ENCODE measurements at places on chromosomes 11 and 22.
A peak's percentile ranks its signal among the peaks of the same experiment; 100 is the strongest.

- DNase-seq: no peak
Observed at GRCh38 chr11:118439646-118440045, 3.4 kb downstream of the KMT2A start.

DNA sequence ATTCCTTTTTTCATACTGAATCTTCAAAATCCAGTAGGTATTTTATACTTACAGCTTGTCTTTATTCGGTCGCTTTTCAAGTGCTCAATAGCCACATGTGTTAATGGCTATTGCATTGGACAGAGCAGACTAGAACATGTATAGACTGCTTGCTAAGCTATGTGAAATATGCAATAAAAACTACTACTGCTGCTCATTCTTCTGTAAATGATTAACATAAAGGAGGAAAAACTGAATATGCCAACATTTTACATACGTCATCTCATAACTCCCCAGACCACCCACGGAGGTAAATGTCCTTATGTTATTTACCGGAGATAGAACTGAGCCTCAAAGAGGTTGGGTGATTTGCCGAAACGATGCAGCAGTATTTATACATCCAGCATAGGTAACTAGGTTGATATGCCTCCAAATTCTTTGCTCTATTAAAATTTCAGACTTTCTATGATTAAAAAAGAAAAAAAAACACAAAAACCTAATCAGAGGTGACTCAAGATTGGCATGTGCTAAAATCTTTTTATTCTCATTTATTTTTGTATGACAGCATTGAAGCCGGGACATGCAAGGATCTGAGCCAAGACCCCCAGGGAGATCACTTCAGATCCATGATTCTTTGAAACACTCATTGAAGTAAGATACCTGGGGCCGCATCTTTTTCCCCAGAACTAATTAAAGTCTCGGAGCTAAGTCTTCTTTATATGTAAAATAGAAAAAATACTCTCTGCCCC, 78.5 kb upstream of the OR5AK2 start:
- DNase-seq: no peak

DNA sequence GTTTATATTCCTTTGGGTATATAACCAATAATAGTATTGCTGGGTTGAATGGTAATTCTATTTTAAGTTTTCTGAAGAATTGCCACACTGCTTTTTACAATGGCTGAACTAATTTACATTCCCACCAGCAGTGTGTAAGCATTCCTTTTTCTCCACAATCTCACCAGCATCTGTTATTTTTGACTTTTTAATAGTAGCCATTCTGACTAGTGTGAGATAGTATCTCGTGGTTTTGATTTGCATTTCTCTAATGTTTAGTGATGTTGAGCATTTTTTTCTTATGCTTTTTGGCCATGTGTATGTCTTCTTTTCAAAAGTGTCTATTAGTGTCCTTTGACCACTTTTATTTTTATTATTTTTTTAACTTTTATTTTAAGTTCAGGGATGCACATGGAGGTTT, 275.3 kb downstream of the METTL15 start:
- no peak for DNase-seq

GRCh38 chr11:44351898-44352498, 42.1 kb upstream of the ALX4 start:
- DNase-seq: no peak

GRCh38 chr11:2976294-2977063, 15.7 kb downstream of the NAP1L4 start:
- DNase-seq: no peak

DNA sequence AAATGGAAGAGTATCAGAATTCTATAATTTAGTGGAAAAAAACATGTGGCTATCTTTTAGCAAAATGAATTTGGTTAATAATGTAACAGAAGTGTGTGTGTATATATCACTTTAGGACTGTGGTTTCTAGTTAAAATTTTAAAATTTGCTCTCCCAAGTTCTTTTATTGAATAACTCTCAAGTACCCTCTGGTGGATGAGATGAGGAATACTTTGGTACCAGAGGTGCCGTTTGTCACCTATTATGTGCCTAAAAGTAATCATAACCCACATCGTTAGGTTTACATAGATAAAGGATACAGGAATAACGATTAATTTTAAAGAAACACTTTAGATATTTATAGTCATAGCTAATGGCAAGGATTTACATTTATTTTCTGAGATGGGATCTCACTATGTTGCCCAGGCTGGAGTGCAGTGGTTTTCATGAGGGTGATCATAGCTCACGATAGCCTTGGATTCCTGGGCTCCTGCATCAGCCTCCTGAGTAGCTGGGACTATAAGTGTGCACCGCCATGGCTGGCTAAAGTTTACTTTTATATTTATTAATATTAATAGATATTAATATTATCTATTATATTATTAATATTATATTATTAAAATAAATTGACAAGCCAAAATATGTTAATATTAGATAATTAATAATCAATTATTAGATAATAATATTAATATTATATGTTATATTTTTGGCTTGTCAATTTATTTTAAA, 66.7 kb upstream of the CAPRIN1 start:
- no peak for DNase-seq

GRCh38 chr11:95344932-95345642, 114.1 kb upstream of the SESN3 start:
- DNase-seq: no peak

DNA sequence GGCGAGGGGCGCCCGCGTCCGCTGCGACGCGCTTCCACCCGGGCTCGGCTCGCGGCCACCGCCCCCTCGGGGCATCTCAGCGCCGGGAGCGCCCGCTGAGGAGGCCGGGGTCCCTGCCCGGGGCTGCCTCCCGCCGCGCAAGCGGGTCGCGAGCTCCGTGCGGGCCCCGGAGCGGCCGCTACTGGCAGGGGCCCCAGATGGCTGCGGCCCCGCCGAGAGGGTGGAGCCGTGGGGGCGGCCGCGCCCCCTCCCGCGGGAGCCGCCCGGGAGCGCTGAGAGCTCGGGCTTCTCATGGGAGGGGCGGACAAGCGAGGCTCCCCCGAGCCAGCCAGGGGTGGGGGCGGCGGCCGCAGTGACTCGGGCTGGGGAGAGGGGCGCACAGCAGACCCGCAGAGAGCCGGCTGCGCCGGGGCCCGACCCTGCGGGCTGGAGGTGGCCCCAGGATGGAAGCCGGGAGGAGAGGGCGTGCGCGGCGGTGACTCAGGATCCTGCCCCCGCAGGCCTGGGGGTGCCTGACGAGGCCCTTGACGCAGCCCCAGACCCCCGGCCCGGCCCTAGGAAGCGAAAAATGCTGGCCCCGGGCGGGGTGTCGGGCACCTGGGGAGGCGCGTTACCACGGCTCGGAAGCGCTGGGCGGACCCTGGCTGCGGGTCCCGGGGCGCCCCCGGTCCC, 603 bp upstream of the ZFTA start:
- DNase-seq: peak; percentile 47

DNA sequence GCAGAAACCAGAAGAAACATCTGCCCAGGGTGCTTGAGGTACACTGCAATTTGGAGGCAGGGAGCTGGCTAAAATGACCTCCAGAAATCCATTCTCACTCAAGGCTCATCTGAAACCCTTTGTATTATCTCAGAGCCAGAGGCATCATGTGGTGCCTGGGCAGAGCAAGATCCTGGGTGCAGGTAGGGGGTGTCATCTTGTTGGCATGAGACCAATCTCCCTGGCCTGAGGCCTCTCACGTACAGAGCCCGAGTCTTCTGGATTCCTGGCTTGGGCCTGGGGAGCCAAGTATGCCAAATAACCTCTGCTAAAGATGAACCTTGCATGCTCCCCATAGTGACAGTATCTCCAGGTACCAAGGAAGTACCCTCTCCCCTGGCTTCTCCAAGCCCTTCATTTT, 2.4 kb downstream of the LMO1 start:
- DNase-seq: no peak

- no peak for DNase-seq
Observed at GRCh38 chr11:64763526-64764039, 3.8 kb upstream of the PYGM start.

DNA sequence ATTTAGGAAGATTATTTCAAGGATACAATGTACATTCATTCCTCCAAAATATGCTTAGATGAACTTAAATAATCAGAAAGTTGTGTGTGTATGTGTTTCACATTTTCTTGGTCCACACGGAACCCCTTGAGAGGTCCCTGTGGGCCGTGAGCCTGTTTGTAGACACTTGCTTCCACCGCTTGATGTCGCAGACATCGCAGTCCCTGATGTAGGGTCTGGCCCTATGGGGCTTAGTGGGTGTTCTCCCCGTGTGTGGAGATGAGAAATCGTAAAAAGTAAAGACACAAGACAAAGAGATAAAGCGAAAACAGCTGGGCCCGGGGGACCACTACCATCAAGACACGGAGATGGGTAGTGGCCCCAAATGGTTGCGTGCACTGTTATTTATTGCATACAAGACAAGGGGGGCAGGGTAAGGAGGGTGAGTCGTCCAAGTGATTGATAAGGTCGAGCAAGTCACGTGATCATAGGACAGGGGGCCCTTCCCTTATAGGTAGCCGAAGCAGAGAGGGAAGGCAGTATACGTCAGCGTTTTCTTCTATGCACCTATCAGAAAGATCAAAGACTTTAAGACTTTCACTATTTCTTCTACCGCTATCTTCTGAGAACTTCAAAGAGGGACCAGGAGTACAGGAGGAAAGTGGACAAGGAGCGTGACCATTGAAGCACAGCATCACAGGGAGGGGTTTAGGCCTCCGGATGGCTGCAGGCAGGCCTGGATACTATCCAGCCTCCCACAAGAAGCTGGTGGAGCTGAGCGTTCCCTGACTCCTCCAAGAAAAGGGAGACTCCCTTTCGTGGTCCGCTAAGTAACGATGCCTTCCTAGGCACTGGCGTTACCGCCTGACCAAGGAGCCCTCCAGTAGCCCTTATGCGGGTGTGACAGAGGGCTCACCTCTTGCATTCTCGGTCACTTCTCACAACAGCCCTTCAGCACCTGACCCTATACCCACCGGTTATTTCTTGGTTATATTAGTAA, 1.2 kb upstream of the APOBEC3C start:
- no peak for DNase-seq

GRCh38 chr11:37503411-37504059, 905.5 kb upstream of the RAG2 start:
- no peak for DNase-seq

DNA sequence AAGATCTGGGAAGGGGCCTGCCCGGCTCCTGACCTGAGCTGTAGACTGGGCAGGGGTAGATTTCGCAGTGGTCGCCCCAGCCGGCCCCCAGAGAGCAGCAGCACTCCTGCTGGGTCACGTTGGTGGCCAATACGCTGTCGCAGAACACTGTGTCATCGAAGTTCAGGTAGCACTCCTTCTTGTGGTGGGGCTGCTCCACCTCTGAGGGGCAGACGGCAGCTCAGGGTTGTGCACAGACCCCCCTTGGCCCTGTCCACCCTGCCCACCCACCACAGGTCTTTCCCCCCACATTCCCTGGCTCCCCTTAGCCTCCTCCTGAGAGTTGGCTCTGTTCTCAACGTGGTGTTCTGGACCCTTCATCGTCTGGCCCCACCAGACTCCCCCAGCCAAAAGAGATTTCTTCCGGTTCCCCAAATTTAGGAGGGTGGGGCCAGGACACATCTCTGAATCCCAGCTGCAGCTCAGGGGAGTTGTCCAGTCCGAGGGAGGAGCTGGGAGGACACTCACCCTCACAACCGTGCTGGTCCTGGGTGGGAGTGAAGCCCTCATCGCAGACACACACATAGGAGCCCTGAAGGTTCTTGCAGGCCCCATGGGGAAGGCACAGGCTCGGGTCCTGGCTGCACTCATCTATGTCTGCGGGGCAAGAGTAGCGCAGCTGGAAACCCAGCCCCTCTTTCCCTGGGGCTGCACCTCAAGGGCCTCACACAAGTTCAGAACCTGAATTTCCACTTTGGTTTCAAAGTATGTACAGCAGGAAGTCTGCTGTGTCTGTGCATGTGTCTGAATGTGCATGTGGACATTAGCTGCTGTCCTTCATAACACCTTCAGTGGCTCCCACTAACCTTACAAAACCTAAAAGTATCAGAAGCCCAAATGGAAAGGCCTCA, 16.5 kb downstream of the SCYL1 start:
- no peak for DNase-seq

- DNase-seq: no peak
Observed at GRCh38 chr11:108584973-108585372, 8.6 kb downstream of the EXPH5 start.

DNA sequence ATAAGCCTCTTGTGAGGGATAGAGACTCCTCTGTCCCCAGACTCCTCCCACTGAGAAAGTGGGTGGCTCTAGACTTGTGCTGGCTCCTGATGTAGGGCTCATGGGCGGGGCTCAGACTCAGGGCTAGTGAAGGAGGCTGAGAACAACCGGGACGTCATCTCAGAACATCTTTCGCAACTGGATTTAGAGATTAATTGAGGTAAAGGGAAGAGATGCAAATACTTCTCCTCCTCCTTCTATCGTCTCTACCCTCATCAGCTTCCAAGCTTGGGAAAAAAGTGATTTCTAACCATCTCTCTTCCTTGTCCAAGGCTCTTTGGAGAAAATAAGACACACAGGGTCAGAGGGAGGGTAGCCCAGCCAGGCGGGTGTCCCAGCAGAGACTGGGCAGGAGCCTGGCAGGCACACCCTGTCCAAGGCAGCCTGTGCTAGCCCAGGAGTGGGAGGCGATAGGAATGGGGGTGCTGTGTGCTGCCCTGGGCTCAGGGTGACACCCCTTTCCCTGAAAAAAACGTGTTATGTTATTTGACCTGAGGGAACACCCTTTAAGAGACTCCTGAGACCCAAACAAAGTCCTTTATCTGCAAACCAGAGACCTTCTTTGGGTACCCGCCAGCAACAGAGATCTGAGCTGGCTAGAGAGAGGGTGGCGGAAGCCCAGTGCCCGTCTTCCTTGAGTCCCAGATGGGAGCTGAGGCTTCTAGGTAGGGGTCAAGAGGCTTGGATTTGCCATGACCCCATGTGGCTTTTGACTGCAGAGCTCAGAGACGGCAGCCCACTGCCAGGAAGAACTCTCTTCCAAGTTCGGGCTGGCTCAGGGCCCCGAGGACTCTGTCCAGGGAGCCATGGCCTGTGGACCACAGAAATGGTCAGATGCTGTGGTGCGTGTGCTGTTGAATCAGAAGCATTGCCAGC, 160.9 kb downstream of the ADAMTS15 start:
- DNase-seq: no peak

GRCh38 chr11:1205121-1205986, 17.5 kb upstream of the MUC5B start:
- DNase-seq: no peak

DNA sequence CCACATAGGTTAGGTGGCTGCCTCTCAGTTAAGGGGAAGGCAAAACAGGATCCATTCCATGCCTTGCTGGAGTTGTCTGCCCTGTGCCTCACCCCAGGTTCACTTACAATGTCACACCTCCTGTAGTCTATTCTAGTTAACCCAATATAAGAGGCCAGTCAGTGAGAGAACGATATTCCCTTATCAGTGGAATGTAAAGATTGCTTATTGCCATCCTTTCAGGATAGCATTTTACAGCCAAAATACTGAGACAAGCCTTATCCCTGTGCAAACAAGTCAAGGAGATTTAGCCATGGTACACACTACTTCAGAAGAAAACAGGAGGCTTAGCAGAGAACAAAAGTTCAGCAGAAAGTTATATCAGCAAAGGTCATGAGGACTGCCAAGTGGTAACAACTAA, 5.5 kb downstream of the CYP2R1 start:
- DNase-seq: no peak

DNA sequence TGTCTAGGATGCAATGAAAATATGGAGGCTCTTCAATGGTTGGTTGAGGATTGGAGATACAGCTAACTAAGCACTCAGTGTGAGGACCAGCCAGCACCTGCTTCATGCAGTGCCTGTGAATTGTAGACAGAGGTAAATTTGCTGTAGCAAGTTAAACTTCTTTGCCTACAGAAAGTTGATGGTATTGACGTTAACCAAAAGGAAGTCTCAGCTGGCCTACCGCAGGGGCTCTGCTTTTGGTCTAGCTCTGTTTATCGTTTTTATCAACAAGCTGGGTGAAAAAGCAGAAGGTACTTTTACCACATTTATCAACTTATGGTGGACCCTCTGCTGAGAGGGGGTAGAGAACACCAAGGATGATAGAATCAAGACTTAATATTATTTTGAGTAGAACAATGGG, 51.6 kb downstream of the GRAMD1B start:
- no peak for DNase-seq

Measured in COR-L47 (cell line).